Stimulated activated CD8-positive, alpha-beta memory T cell treated with anti-CD3 and anti-CD28 coated beads, Interleukin-7, amount 100 ng/mL, for 24 hours (primary cell): ENCODE measurements at places on chromosomes 5 and 9.

GRCh38 chr9:71962328-71962727 lies 50.9 kb downstream of the C9orf85 start:
- no peak for DNase-seq

DNA sequence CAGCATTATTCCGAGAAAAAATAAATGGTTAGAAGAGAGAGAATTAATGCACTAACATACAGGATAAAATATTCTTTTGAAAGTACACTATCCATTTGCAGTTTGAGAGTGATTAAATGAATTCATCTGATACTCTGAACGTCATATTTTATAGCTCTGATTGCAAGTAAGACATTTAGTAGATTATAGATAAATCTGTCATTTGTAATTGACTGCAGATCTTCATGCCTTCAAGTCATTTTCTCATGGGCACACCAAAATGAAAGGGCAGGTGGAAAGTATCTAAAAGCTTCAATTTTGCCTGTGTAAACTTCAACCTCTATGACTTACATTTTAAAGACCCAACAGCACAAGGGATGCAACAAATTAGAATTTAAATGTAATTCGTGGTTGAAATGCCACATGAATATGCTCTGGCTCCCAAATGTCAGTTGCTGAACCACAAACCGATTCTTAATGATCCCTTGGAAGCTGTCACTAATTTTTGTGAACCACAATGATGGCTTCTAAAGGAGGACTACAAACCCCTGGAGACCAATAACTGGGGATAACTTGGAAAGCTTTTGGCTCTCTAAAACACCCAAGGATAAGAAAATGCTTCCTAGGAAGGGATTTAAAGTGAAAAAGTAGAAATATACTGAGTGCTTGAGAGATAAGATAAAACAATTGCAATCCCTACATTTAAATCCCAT lies 3.9 kb downstream of the TYRP1 start:
- DNase-seq = no peak

- DNase-seq = no peak
These were observed 3.1 kb downstream of the CLTB start for GRCh38 chr5:176413255-176413565.

DNA sequence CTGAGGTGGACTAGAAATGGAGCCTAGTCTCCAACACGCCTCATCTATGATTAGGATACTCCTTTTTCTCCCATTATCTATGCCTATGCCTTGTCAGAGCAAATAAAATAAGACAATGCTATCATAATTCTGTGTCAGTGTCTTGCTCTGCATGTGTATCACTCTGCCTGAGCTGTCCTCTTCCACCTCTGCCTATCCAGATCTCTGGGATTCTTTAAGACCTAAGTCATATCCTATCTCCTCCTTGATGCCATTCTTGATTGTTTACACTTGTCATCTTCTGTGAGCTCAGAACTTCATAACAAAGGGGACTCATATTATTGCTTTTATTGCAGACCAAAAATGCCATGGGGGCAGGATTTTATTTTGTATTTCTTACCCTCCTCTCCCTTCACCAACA lies 351.2 kb upstream of the C9orf72 start:
- DNase-seq = no peak

DNA sequence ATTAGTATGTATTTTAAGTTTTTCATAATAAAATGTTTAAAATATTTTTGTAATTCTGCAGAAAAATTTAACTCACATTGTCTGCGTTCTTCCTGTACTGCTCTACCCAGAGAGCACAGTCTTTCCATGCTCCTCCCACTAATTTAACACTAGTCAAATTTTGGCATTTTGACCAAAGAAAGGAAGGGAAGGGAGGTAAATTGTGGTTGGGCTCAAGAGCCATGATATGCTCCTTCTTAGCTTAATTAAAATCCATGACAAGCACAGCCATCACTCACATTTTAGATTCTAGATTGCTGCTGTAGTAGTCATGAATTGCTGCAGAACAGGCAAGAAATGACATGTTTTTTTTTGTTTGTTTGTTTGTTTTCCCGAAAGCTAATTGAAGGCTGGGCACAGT lies 98.4 kb downstream of the NLN start:
- no peak for DNase-seq

GRCh38 chr9:125418404-125418803 lies 156.8 kb downstream of the GAPVD1 start:
- no peak for DNase-seq

DNA sequence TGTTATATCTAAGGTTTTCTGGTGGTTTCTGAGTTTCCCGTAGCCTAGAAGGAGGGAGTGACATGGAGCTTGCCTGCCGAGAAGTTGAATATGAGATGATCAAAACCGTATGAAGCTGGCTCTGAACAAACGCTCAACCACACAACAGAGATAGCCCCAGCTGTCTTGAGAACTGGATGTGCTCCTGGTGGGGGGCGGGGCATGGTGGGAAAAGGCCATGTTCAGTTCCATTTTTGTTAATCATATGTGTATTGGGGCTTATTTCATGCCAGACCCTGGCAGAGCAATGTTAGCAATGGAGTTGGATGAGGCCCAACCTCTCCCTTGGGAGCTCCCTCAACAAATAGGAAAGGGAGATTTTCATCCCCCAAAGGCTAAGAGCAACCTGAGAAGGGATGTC lies 4.8 kb downstream of the CCL19 start:
- DNase-seq = no peak

DNA sequence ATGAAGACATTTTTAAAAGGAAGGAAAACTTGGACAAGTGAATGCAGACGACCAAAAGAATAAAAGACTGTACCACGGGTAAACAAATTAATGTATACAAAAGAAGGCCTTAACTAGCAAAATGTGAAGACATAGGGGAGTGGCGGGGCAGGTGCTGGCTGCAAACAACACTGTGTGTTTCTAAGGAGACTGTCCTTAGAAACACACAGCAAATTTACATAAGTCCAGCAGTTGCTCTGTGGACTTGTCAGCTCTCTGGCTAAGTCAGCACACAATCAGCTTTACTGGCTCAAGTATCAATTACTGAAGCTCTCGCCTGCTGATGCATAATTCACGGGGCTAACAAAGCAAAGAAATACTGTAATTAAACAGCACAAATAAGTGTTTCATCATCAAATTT lies 24.8 kb downstream of the PTBP3 start:
- no peak for DNase-seq

DNA sequence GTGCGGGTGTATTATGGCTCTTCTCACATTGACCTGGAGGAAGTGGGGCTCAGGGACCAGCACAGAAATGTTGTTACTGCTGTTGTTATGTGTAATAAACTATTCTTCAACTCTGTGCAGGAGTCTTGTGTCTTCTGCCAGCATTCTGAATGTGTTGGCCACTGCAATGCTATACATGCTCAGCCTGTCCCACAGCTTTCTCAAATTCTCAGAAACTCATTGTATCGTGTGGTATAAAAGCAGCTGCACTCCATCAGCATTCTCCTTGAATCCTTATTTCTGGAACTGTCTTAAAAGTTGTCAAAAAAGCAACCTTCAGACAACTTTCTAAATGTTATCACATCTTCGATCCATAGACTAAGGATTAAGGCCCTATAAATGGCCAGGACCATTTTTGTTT lies 72.0 kb downstream of the ZNF474 start:
- no peak for DNase-seq

GRCh38 chr5:141650851-141651727 lies at the start of gene FCHSD1:
FCHSD1 (minus strand) TSS chr5:141651418; CDS start chr5:141651368, 50 bp downstream.
- DNase-seq = peak; percentile 77

GRCh38 chr5:14762549-14763216 lies 98.2 kb downstream of the OTULIN start:
- no peak for DNase-seq

- DNase-seq = no peak
These were observed 673.9 kb upstream of the RGMB start for GRCh38 chr5:98099448-98100105.

DNA sequence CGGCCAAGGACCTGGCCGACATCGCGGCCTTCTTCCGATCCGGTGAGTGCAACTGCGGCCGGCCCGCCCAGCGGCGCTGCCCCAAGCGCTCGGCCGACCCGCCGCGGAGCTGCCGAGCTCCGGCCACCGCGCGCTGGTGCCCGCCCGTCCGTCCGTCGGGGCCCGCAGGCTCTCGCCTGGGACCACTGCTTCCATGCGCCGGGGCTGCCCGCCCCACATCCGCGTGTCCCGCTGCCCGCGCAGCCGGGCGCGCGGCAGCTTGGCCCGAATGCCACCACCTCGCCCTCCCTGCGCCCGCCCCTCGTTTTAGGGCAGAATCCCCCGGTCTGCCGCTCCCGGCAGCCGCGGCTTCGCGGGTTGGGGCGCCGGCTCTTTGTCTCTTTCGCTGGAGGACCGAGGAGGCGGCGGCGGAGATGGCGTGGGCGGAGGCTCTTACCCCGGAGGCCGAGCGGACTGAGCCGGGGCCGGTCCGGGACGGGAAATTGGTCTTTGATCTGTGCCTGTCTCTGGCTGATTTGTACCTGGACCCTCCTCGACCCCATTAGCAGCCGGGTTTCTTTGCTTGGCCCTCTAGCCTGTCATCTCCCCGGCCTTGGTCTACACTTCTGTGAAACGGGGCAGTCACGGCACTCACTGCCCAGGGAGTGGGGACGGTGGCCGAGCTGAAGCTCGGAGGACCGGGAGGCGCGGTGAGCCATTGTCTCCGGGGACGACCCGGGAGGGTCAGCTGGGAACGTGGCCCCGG lies 871 bp downstream of the TRIO start:
- DNase-seq = no peak

GRCh38 chr5:35869685-35870277 lies 13.1 kb downstream of the IL7R start:
- DNase-seq = no peak

DNA sequence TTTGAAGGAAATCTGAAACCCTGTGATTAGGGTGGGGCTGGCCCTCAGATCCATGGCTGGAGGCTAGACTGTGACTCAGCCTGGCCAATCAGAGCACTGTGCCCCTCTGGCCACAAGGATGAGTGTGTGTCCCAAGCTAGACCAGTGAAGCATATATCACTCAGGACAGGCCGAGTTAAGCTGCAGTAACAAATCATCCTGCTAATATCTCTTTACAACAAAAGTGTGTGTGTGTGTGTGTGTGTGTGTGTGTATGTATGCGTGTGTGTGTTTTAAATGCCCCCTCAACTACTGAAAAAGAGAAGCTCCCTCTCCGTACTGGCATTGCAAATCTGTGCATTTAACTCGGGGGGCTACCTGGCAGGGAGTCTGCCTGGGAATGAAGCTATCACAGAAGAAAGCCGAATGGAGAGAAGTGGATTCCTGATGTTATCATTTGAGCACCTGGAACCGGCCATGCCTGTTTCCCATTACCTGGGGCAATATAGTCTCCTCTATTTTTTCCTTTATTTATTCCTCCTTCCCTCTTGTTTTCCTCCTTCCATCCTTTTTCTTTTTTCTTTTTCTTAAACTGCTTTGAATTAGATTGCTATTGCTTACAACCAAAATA lies 25.6 kb downstream of the STC2 start:
- DNase-seq = no peak

GRCh38 chr5:65032250-65032649 lies 263.5 kb downstream of the CWC27 start:
- no peak for DNase-seq

GRCh38 chr9:684054-684890 lies 157.2 kb upstream of the DMRT1 start:
- no peak for DNase-seq

- no peak for DNase-seq
These were observed 78.4 kb downstream of the TMEM252 start for GRCh38 chr9:68462105-68462775.
